ENCODE measurements at places on chromosomes 1 and 21.

DNA sequence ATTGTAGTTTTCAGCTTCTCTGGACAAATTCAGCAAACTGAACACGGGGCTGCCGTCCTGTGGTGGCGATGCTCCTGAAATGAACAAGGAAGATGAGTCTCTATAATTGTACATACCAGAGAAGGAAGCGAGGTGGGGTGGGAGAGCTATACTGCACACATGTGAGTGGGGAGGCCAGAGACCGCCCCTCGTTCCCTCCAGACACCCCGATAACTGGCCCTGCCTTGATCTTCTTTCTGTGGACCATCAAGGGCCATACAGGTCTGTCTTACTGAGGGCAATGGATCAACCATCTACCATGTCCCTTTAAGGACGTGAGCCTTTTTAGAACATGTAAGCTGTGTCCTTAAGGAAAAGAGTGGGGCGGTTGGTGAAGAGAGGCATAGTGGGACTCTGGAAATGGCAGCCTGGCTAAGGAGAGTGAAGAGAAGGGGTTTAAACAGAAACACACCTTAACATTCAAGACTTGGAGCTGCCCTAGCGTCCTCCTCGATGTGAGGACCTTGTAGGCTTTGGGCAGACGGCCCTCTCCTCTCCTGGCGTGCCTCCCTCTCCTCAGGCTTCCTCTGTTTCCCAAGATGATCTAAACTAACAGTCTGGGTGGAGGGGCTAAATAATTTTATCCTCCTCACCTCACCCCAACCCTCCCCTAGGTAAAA is 5.8 kb downstream of the PLEKHO1 start:
- DNase-seq, result no peak

DNA sequence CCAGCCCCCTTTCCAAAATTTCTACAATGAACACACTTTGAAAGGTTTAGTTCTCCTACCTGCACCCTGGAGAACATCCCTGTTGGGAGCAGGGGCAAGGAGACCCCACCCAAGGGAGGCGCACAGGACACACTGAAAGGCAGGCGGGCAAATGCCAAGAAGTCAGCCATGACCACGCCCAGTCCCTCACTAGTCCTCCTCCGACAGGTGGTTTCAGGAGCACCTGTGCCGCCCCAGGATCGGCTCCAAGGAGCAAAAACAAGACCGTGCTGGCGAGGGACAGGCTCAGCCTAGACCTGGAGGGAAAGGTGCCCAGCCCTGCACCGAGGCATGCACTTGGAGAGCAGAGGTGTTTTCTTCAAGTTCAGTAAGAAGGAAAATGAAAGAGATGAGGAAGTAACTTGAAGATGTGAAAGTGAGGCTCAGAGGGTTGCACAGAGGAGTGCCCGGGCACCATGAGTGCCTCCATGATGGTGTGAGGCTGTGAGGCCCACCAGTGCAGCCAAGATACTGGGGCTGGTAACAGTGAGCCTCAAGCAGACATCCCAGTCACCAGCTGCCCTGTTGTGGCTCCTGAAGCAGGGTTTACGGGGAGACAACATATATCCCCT is 19.6 kb upstream of the NADK start:
- DNase-seq, result no peak

GRCh38 chr1:213602796-213603486 is 384.8 kb upstream of the PROX1 start:
- DNase-seq, result no peak

GRCh38 chr21:26982767-26983166 is 15.9 kb upstream of the ADAMTS5 start:
- no peak for DNase-seq

DNA sequence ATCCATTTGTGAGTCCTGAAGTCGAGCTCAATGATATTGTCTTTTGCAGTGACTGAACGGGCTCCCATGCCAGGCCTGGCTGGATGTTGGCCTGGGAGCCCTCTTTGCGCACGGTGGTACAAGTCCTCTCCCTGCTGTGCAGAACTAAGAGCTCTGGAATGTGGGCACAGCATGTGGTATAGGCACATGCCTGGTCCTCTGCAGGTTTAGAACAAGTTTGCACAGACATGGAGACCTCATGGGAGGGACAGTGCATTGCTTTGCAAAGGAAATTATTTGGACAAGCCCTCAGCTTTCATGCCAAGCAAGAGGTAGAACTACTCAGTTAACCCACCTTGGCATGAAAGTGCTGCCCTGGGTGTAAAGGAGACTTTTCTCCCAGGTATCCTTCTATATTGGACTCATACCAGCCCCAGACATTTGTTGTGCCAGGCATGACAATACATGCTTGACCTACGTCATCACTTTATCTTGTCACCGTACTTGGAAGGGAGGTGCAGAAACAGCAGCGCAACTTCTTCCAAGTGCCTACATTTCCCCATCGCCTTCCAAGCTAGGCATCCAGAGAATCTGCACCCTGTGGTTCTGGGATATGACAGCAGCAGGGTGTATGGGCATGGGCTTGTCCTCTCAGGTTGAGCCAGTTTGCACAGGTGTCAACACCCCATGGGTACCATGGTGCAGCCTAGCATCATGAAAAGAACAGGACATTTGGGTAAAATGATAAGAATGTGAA is 37.6 kb upstream of the MRPS6 start:
- no peak for DNase-seq

- DNase-seq, result no peak
Measured at GRCh38 chr1:64194168-64195080, 9.0 kb upstream of the UBE2U start.

- no peak for DNase-seq
Measured at GRCh38 chr1:53669621-53670191, 69.3 kb downstream of the GLIS1 start.

GRCh38 chr1:188402986-188403385 is 1574.2 kb downstream of the PLA2G4A start:
- no peak for DNase-seq

DNA sequence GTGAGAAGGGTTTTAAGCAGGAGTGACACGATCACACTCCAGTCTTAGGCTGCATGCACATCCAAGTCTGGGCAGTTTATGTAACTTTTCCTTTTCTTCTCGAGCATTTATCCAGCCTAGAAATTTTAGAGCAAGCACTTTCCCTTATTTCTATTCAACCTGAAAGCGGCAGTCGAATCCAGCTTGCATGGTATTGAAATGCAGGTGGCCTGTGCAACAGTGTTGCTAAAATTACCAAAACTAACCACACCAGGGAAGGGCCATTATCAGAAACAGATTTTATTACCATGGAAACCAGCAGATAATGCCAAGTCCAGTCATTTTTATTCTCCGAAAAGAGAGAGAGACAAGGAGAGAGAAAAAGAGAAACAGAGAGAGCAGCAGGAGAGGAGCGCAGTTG is 179.9 kb upstream of the ZC3H12A start:
- DNase-seq, result peak; percentile 47

DNA sequence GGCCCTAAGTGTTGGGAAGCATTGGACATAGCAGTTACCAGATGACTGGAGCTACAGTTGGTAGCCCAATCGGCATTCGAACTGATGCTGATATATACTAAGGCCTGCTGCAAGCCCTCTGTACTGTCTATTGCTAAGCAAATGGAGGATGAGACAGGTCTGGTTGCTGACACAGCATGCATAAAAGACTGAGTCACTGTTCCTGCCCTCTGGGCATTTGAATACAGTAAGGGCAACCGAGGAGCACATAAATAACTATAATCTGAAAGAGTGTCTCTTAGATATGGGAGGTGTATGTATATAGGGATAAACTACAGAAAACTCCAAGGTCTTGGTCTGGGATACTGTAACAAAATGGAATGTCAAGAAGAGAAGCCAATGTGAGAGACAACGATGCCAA is 16.8 kb upstream of the MARK1 start:
- no peak for DNase-seq

- DNase-seq, result no peak
Measured at GRCh38 chr1:232561381-232561780, 68.6 kb downstream of the SIPA1L2 start.

DNA sequence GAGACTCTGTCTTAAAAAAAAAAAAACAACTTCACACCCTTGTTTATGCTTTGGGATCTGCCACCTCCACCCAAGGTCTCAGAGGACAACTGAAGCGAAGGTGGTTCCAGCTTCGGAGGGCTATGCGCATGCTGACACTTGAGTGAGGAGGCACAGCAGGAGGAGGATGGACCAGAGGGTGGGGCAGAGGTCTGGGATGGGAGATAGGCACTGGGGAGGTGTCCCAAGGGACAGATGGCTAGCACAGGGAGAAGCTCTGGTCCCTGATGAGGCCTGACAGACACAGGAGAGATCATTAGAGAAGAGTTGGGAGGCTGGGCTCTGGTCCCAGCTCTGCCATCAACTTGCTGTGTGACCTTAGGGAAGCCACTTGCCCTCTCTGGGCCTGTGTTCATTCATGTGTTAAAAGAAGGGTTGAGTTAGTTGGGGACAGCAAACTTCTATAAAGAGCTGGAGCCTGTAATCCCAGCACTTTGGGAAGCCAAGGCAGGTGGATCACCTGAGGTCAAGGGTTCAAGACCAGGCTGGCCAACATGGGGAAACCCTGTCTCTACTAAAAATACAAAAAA is 16.8 kb downstream of the E2F2 start:
- DNase-seq, result no peak

DNA sequence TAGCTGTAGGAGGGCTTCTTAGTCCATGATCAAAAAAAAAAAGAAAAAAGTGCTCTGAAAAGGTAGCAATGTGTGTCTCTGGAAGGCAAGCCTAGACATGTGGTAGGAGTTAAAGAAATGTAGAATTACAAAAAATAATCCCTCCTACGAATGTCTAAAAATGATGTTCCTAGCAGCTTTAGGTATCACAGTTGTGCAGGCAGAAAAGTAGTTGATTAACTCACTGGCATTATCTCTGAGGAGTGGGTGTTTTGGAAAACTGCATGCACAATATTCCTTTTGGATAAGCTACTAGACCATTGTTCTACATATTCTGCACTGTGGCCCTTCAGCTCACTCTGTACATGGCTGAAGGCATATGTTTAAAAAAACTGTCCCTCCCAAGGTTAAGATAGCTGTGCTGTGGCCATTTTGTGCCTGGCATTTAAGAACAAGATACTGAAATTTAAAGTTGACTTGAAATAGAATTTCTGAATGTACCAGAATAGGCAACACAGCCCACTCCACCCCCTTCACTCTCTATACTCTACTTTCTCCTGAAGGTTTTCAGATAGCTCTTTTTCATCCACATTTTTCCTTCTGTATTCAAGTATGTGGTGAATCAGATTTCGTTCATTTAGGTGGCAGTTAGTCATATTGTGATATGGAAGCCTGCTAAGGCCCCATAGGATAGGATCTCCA is 463.9 kb upstream of the LRRC7 start:
- DNase-seq, result no peak

DNA sequence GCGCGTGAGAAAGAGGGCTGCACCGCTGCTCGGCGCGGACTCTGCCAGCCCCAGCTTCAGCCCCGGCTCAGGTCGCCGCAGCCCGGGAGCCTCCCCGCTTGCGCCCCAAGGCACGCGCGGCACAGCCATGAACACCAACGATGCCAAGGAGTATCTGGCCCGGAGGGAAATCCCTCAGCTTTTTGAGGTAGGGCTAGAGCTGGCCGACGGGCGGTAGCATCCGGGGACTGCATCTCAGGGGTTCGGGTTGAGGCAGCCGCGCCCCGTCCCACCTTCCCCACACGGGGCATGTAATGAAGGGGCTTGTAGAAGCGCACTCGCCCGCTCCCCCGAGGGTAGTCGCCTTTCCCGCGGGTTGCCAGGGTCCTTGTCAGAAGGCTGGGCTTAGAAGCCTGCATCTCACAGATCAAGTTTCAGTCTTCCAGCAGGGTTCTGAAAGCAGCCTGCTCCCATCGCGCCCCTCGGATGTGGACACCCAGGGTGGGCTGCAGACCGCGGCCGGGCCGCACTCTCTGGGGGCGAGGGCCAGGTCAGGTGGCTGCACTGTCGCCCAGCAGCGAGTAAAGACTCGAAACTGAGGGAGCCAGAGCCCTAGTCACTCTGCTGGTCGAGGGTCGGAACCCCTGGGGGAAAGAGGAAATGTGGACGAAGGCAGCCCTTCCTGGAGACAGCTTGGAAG is 507 bp downstream of the AK5 start:
- DNase-seq, result peak; percentile 48

- DNase-seq, result no peak
Measured at GRCh38 chr1:199010933-199011332, 372.1 kb downstream of the PTPRC start.

GRCh38 chr1:234535763-234536515 is 57.0 kb upstream of the TARBP1 start:
- peak; percentile 43 for DNase-seq

DNA sequence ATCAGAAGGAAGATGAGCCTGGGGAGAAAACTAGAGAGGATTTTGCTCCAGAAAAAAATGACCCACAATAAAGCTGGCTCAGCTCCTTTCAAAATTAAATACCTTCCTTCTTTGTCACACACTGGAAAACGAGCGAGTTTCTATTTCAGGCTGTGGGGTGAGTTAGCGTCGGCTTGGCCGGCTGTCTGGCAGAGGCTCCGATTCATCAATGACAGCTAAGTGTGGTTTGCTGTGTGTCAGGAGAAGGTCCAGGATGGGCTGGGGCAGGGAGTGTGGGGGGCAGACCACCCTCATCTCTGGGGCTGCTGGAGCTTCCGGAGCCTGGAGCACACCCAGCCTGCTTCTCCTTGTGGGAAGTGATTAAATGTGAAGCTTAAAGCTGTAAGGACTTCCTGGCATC is 120.2 kb downstream of the ETS2 start:
- DNase-seq, result no peak

DNA sequence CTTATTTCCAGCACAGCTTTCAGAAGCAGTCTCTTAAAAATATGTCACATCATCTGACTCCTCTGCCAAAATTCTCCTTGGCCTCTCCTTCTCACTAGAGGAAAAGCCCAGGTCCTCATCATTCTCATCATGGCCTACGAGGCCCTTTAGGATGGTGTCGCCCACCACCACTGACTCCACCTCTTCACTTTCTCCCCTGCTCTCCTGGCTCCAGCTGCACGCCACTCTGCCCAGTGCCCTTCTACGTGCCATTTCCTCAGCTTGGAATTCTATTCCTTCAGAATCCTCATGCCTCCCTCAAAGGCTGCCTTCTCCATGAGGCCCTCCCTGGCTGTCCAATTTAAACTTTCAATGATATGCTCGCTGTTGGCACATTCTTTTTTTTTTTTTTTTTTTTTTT is 25.3 kb upstream of the BTG2 start:
- DNase-seq, result no peak

- DNase-seq, result no peak
Measured at GRCh38 chr1:208410409-208410808, 166.2 kb upstream of the PLXNA2 start.

- DNase-seq, result no peak
Measured at GRCh38 chr1:104592926-104593325, 843.2 kb downstream of the AMY1C start.
